ENCODE measurements at places on chromosomes 5 and 9.

- no peak for DNase-seq
Measured at GRCh38 chr9:121718501-121718900, 67.1 kb downstream of the DAB2IP start.

DNA sequence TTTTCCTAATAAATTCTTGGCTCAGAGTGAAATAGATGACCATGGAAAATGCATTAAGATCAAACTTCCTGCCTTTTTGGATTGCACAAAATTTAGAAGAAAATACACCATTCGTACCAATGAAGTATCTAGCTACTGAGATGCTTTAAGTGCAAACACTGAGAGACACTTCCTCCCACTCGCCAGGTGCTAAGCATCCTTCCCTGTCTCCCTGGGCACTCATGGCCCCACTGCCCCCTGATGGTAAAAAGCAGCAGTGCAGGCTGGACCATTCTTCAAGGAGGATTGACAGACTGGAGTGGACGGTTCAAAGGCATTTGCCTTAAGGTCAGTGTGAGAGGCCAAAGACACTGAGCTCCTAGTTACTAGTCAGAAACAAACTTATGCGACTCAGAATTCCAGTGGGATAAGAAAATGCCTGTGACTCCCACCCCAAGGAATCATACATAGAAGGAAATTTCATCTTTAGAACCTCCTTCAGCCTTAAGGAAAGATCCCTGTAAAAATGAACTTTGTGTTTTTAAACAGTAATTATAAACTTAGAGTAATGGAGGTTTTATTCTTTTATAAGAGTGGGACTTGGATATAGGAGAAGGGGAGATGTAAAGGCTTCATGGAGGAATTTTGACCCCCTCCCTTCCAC, 86.0 kb upstream of the SLC30A5 start:
- peak; percentile 35 for DNase-seq

DNA sequence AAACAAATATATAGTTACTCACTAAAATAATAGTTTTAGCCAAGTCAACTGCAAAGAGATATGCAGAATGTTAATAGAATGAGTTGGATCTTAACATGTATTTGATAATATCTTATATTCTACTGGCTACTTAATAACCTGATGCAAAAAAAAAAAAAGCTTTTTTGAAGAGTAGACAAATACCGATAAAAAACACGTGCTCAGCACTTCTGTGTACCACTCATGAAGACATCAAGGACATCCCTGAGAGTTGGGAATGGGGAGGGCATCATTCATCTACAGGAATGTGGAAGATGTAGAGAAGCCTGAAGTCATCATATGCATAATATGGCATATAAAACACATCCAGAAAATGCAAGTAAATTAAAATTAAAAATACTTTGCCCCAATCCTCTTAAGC, 43.2 kb upstream of the RANBP3L start:
- DNase-seq: no peak

DNA sequence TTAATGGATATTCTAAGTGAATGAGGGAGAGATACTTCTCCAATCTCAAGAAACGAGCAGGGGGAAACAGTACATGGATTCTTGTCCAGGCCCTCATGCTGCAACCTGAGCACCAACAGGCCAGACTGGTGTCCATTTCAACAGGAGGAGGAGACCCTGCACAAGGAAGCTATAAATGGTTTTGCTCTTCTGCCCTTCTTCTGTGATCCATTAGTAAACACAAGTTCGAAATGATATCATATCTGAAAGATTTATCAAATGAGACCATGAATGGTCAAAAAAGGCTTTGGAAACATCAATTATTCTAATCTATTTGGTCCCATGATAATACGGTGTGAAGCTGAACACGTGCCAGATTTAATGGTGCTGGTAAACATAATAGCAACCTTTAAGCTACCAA, 109.8 kb downstream of the NR6A1 start:
- DNase-seq: no peak

DNA sequence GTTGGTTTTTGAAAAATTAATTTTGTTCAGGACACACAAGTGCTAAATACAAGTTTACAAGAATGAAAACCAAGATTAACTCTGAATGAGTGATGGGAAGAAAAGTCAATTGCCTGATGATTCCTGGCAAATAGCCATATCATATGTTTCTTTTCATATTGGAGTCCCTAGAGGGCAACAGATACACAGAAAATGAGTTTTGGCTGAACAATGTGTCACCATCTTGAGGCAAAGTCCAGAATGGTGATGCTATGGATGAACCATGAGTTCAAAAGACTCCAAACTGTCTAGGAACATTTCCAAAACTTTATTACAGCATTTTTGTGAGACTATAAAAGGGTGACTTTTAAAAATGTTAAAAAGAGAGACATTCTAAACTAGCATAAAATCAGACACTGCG, 382.9 kb downstream of the TMEM161B start:
- DNase-seq: no peak

DNA sequence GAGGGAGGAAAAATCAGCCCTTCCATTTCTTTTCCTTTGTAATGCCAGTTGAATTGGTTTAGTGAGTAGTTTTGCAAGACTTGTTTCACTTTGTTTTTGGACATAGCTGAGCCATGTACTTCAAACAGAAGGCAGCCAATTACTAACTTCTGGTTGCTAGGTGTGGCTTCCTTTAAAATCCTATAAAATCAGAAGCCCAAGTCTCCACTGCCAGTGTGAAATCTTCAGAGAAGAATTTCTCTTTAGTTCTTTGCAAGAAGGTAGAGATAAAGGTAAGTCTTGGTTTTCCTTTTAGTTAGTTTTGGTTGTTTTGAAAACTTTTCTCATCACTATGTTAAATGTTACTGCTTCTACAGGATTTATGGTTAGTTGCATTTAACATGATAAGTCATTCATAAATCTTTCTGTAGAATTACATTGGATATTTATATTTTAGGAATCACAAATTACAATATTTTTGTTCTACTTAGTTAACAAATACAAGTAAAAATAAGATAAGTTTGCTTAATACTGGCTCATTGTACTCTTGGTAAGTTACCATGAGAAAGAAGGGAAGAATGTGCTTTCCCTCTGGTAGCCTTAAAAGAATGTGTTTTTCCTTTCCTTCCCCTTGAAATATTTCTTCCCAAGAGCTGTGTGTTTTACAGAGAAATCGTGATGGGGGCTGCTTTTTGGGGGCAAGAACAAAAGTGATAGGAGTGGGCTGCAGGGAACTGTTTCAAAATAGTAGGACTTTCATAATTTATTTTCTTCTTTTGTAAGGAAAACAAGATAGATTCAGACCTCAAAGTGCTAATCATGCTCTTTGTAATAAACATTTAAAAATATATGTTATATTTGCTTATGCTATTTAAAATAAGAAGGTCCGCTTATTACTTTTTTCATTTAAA, at the start of gene ANXA1:
TSS of gene ANXA1 (plus strand) at position 213 of the 890 bp plus-strand sequence. CDS start 6,671 bp downstream, outside the sequence.
- peak; percentile 85 for DNase-seq

GRCh38 chr5:133232011-133232410, 180.2 kb downstream of the HSPA4 start:
- peak; percentile 76 for DNase-seq

DNA sequence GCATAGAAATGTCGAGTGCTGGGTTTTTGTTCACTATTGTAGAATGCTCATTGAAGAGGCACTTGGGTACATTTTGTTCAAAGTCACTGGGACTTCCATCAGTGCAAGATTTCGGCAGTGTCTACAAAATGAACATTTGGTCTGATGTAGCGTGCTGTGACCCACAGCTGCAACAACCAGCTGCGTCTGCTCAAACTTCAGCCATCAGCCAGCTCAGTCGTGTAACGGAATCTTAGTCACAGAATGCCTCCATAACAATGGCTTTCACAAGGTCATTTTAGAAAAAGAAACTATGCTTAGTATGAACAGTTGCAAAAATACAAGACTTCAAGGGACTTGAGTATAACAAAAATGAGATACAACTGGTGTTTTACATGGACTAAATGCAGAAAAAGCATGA, 828.1 kb upstream of the GRAMD2B start:
- DNase-seq: peak; percentile 33

- no peak for DNase-seq
Measured at GRCh38 chr9:79155308-79155707, 416.5 kb upstream of the TLE4 start.

- no peak for DNase-seq
Measured at GRCh38 chr5:11815916-11816315, 88.3 kb downstream of the CTNND2 start.

DNA sequence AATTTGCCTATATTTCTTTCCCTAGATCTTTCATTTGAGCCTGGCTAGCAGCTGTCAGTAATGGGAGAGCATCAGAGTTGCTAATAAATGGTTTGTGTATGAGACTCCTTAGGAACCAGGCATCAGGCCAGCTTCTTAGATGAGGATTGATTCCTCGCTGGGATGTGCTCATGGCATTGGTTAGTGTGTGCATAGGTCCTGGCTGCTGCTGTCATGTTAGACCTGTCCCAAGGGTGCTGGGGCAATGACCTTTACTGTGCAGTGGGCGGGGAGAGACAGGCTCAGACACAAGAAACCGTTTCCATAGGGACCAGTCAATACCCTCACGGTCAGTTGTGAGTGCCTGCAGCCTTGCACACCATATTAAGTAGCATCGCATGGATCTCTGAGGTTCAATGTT, 112.3 kb upstream of the NR3C1 start:
- peak; percentile 71 for DNase-seq

- no peak for DNase-seq
Measured at GRCh38 chr5:73690015-73690414, 64.0 kb downstream of the ARHGEF28 start.

GRCh38 chr9:81601639-81602623, 87.4 kb downstream of the TLE1 start:
- DNase-seq: no peak
